ENCODE measurements at places on chromosomes 2 and 18.
A peak's percentile ranks its signal among the peaks of the same experiment; 100 is the strongest.

GRCh38 chr2:159402790-159403189 lies 116.3 kb upstream of the WDSUB1 start:
- DNase-seq, result no peak

DNA sequence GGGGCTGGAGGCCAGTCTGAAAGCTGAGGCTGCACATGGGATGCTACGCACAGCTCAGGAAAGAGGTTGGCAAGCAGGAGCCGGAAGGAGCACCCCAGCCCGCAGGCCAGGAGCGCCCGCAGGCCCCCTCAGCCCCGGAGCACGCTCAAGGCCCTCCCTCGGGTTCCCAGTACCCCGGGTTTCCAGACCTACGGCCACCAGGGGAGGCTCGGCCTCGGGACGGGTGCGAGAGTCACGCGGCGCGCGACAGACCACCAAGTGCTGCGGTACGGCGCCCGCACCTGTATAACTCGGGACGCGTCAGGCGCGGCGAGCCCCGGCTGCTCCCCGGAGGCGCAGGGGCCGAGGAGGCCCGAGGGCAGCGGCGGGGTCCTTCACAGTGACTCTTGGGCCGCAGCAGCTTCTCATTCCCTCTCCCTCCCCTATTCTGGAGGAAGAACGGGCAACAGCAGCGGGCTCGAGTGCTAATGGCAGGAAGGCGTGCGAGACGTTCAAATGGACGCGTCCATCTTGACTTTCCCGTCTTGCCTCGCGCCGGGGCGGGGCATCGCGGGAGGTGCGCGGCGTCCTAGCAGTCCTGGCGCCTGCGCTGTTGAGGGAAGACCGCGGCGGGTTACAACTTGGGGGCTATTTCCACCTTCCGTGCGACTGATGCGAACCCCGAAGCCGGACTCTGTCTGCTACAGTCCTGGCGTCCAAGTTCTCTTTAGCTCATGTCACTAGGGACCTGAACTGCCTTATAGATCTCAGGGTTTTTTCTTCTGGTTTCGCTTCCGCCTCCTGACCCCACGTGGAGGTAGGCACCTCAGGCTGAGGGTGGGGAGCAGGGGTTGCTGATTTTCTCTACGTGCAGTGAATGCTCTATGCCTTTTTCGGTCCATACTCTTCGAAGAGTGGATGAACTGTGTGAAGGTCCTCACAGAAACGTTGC lies at the start of gene ANAPC1:
Gene ANAPC1 (minus strand): TSS at position 533 of the 931 bp plus-strand sequence. CDS start 3,368 bp downstream, outside the sequence.
- peak; percentile 90 for DNase-seq

- DNase-seq, result no peak
Observed at GRCh38 chr2:54434229-54434628, 21.9 kb upstream of the SPTBN1 start.

DNA sequence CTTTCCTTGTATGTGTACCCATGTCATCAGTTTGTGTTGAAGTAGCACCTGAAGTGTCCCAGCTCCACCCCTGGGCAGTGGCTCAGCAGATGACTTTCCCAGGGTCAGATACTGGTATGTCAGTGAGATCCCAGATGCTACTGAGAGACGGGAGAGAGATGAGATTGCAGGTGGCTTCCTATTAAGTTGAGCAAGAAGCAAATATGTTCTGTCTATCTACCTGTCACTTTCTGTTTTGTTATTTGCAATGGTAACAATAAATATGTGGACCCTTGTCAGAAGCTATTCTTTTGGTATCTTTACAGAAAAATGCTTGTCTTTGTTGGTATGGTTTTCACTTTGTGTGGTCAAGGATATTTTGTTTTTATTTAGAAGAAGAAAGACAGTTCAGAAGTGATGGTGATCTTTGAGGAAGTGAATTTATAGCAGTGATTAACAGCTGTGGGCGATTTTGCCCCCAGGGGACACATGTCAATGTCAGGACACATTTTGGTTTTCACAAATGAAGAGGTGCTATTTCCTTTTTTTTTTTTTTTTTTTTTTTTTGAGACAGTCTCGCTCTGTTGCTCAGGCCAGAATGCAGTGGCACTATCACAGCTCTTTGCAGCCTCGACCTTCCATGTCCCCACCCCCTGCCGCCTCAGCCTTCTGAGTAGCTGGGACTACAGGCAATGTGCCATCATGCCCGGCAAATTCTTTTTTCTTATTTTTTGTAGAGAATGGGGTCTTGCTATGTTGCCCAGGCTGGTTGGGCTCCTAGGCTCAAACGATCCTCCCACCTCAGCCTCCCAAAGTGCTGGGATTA lies 21.4 kb downstream of the MGAT5 start:
- DNase-seq, result no peak

- no peak for DNase-seq
Observed at GRCh38 chr2:54701029-54701428, 22.4 kb upstream of the EML6 start.

DNA sequence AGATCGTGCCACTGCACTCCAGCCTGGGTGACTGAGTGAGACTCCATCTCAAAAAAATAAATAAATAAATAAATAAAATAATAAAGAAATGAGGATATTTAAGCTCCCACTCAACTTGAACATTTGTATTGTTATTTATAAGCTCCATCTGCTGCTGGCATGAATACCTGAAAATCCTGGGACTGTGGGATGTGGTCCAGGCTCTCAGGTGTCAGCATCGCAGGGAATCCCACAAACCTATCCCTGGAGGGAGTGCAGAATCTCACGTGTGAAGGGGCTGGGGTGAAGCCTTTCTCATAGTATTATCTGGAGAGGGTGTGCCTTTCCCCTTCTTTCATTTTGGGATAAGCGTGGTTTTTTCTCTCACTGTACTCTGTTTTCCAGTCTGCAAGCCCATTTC lies 47.4 kb upstream of the POLE4 start:
- DNase-seq, result no peak

GRCh38 chr2:99977966-99978365 lies 164.4 kb downstream of the AFF3 start:
- DNase-seq, result no peak

DNA sequence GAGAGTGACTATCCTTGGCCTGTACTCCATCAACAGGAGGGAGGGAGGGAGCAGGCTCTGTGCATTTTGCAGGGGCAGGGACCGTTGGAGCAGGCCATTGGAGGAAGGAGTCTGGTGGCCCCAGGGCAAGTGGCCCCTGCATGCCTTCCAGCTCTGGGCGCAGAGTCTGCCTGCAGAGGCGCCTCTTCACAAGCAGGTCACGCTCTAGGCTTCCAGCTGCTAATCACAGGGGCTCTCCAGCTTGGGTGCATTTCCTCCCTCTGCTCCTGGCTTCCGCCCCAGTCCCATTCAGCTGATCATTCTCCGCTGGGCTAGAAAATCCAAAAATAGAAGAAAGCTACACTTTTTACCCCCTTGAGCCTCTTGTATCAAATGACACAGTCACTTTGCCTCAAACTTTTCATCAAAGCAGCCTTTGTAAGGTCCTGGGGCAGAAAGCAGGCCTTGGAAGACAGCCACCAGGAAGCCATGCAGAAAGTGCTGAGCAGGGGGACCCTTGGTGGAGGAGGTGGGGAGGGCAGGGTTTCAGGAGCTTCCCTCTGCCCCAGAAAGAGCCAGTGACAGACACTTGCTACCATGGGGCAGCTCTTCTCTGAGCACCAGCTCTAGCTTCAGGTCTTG lies 11.3 kb downstream of the TMEM247 start:
- peak; percentile 72 for DNase-seq

DNA sequence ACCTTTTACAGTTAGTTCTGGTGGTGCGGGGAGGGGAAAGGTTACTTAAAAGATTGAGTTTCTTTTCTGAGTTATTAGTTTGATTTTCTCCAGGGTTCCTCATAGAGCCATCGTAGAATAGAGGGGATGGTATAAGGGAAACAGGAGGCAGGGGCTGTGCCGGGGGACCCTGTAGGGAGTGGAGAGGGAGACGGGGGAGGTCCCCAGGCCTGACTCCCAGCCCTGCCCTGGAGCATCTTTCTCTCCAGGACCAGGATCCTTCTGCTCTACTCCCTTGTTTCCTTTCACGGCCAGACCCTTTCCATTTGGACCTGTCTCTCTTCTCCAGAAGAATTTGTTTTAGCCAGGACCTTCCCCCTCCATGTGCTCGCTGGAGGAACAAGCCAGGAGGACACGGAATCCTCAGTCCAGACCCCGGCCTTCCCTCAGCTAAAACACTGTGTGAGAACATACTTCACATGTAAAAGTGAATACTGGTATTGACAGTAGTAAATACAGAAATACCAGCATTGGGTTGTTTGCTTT lies 35.4 kb downstream of the DGKD start:
- DNase-seq, result no peak

DNA sequence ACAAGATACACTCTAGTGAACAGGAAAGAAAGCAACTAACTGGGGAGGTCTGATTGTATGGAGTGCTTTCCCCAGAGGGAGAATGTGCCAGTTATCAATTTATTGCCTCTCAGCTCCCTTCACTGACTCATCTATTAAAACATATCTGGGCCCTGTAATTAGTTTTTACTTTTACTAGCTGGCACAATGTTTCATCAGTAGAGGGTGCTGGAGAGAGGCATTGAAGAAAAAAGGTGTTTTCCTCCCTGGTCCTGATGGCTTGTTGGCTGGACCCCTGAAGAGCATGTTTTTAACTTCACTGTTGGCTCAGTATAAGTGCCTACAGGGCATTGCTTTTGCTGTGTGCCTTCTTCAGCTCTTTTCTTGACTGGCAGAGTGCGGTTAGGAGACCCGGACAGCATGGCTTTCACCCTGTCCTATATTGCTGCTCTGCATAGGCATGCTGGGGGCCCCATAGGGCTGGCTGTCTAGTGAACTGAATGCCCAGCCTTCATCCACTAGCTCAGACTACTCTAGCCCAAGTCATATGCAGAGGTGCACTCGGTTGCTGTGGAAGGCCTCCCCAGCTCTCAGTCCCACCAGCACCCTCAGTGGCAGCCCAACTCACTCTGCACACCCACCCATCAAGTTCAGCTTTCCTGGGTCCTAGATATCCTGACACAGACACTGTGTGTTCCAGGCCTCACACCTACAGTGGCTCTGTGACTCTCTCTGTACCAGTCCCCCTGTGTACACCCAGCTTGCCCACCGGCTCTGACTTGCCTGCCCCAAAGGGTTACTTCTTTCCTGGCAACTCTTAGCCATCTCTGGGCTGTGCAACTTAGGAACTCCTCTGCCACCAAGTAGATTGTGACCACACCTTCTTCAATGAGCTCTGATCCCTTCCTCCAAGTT lies 62.3 kb upstream of the ACYP2 start:
- DNase-seq, result peak; percentile 13

DNA sequence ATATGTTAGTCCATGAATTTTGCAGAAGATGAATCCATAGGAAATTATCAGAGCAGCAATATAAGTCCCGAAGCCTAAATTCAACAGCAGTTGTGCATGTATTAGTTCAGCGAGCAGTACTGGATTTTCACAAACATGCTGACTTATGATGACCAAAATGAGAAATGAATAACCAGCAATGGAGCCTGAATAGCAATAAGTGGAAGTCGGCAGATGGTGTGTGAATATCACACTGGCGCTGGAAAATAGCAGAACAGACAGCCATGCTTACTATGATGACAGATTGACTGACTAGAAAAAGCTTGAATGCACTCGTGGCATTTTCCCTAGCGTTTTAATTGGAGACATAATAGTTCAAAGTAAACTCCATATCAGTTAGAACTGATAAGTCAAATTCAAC lies 1114.5 kb downstream of the DSC3 start:
- no peak for DNase-seq

GRCh38 chr2:100301881-100302584 lies 20.3 kb downstream of the LONRF2 start:
- no peak for DNase-seq
